Stimulated activated CD4-positive, alpha-beta T cell treated with anti-CD3 and anti-CD28 coated beads, Interleukin-2, amount 100 ng/mL, for 4 hours (primary cell): ENCODE measurements at places on chromosomes 7 and 10.

GRCh38 chr7:69598081-69598486, at the start of gene AUTS2:
TSS of gene AUTS2 (plus strand) at chr7:69598475. CDS start at chr7:69599654, 1,179 bp downstream.
- DNase-seq: peak; percentile 32

- no peak for DNase-seq
Observed at GRCh38 chr7:100091411-100092181, 2.8 kb downstream of the COPS6 start.

- DNase-seq: no peak
Observed at GRCh38 chr10:112182784-112183328, 709 bp downstream of the GPAM start.

- DNase-seq: no peak
Observed at GRCh38 chr10:127715782-127716378, 21.1 kb upstream of the FOXI2 start.
